Motor neuron (in vitro differentiated cells): ENCODE measurements at places on chromosomes 3 and 15.

- peak; percentile 97 for ATAC-seq
Observed at GRCh38 chr15:92510163-92510882, 116.6 kb downstream of the ST8SIA2 start.

DNA sequence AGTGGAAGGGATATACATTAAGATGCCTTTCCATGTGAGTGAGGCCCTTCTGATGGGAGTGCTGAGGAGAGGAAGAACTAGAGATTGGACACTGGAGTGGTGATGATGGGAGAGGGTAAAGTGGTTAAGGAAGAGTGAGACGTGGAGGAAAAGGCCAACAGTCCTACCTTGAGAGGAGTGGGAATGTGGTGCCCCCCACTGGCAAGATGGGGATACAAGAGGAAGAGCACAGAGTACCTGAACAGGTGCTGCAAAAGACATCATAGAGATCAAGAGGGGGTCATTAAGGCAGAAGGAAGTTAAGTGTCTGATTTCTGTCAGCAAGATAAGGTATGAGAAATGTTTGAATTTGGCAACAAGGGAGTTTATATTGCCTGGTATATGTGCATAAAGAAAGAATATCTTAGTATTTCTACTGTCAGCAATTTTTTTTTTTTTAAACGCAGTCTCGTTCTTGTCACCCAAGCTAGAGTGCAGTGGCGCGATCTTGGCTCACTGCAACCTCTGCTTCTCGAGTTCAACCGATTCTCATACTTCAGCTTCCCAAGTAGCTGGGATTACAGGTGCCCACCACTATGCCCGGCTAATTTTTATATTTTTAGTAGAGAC, 34.0 kb downstream of the ARIH2 start:
- ATAC-seq, result peak; percentile 39

- no peak for ATAC-seq
Observed at GRCh38 chr3:74607803-74608202, 6.7 kb downstream of the CNTN3 start.

DNA sequence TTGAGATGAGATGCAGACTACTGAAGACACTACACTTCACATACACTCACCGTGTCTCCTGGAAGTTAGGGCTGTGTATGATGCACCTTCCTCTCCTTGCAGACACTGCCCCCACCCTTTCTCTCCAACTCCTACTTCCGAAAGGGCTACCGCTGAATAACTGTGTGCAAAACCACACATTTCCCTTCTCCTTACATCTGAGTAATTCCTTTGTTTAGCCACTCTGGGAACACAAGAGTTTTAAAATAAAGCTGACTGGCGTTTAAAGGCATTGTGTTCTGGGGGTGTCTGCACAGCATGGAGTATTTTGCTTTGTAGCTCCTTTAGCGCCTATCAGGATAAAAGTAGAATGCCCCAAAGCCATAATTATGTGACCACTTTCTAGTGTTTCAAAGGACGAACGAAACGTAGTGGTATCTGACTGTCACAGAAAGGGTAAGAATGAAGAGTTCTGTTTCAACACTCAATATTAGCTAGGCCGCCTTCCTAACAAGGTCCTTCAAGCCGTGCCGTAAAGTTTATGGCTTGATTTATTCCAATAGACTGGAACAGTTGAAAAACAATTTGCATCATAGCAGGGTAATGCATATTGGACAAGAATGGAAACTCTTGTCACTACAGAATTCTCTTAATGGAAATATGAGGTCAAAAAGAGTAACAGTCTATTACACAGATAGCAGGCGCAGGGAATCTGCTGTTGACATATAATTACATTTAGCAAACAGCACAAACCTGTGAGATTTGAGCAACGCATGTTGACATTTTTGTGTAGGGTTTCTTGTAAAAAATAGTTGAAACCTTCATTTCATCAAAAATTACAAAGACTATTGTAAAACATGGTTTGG, 619.9 kb downstream of the FOXP1 start:
- peak; percentile 61 for ATAC-seq

DNA sequence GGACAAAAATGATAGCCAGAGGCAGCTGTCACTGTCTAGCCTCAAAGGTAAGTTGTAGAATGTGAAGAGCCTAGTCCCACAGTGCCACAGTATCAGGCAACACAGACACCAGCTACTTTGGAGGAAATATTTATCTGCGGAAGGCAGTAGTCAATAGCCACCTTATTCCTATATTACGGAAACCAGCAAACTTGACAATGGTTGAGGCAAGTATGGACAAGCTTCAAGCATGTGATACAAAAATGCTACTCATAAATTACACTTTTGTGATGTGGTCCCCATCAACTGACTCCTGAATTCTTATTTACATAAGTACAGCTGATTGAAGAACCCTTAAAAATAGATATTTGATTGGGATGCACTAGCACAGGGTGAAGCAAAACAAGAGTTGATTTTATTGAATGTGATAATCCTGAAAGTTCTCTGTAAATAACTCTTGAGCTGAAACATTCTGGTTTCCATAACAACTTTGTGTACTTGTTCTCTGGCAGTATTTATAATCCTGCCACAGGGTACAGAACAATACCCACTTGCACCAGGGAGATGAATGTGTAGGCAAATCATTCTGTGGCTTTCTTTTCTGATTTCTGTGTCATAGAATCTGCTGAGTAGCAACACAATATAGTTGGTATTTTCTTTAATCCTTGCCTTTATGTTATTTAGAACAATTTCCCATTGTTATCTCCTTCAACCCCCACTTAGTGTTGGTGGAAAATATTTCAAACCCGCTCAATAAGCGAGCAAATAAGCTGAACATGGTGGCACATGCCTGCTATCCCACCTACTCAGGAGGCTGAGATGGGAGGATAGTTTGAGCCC, at the start of gene ANKUB1:
ANKUB1 (minus strand) TSS at position 103 of the 819 bp plus-strand sequence. CDS start 188 bp downstream, outside the sequence.
- no peak for ATAC-seq

DNA sequence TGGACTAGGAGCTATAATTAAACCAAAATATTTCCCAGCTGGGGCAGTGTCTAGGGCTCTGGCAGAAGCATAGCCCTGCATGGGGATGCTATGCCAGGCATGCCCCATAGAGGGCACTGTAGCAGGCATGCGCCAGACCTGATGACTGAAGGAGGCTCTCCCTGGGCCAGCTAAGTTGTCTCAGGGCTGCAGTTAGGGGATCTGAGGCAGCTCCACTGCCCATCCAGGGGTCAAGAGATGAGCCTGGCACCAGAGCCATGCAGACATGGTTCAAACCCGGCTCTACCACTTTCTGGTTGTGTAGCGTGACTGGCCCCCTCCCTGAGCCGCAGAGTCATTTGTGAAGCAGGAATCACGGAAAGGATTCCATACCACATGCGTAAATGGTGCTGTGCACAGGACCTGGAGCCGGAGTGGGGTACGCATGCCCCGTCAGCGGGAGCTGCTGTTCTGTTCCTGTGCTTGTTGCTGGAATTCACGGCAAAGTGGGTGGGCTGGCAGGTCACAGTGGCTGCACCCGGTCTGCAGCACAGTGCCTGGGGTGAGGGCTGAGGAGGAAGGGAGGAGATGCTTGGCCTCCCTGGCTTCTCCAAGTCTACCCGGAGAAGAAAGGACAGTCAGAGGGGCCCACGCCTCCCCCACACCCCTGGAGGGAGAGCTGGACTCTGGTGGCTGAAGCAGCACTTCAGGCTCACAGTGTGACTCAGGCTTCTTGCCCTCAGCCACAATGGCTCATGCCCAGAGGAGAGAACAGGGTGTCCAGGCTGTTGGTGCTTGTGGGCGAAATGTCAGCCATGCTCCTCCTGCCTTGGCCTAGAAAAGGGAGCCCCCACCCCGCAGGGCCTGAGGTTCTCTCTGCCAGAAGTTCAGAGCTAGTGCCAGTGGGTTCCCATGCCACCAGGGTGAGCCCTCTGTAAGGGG, 43.1 kb downstream of the DNASE1L3 start:
- peak; percentile 74 for ATAC-seq

DNA sequence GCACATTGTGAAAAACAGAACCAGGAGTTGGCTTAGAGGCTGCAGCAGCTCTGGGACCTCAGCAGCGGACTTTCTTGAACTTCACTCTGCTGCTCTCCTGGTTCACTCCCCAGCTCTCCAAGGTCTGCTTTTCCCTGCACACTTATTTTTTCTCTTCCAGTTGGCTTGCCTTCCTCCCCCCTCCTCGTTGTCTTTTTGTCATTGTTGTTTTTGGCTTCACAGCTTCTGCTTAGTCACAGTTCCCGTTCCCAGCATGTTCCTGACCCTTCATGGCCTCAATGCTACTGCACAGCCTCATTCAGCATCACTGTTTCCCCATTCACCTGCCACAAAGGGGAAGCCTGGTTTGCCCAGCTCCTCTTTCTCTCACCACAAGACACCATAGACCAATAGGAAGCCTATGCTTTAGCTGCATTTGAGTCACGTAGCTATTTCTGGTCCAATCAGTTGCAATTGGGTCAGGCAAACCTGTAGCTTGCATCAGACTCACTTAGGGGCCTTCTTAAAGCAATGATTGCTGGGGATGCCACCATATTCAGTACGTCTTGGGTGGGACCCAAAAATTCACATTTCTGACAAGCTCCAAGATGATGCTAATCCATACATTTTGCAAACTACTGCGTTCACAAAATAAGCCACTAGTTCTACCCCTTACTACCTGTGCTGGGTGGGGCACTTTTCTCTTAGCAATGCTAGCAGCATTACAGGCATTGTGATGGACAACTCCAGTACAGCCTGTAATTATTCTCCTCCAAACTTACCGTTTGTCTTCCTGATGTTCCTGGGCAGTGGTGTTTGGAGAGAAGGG, 7.8 kb upstream of the SUMF1 start:
- no peak for ATAC-seq

GRCh38 chr15:31463521-31464102, 137.0 kb downstream of the KLF13 start:
- no peak for ATAC-seq

DNA sequence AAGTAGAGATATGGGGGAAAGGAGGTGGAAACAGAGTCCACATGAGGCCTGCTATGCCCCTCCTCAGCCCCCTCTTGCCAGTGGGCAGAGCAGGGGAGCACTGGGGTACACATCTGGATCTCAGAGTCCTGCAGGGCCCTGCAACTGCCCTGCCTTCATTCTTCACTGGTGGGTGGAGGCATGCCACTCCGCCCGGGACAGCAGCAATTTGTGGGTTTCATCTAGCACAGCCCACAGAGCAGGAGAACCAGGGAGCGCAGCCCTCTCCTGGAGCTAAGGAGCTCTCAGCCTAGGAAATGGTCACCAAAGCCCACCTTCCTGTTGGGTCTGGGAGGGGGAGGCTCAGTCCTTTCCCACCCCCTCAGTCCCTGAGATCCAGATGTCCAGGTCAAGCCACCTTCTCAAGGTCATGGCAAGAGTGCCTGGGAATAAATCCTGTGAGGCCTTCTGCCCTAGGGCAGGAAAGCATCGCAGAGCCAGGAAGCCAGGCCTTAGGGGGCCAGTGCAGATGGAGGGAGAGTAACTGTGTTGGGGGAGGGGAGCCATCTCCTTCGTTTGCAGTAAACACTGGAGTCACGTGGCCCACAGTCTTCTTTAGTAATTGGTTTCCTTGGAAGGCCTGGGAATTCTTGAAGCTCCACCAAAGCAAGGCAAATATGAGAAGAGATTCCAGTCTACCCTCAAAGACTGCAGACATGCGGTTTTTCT, 31.0 kb downstream of the ANP32A start:
- ATAC-seq, result peak; percentile 71

GRCh38 chr3:116716490-116716889, 6.9 kb downstream of the TUSC7 start:
- no peak for ATAC-seq
